AML-193 (cell line): ENCODE measurements at places on chromosomes 7 and 10.

GRCh38 chr10:10796774-10797415 is 220.8 kb upstream of the CELF2 start:
- no peak for DNase-seq

- DNase-seq, result no peak
These were observed 701.3 kb upstream of the KCND2 start for GRCh38 chr7:119571666-119572065.

DNA sequence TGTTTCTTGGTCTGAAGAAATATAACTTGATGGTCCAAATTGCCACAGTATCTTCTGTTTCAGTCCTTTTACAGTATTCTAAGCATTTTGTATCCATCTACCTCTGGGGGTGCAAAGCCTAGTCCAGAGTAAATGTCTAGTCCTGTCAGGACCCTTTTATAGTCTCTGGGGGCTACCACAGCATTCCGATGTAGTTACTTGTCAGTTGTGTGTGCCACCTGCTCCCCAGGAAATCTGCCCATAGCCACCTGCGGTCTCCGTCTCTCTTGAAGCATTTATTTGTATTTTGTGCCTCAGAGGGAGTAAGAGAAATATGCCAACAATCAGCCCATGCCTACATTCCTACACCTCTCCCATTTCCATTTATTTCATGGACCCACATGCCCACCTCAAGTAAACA is 12.8 kb downstream of the AGBL3 start:
- no peak for DNase-seq

- DNase-seq, result no peak
These were observed 208.9 kb downstream of the TAX1BP1 start for GRCh38 chr7:27948861-27949260.

- DNase-seq, result no peak
These were observed 47.3 kb upstream of the INSYN2A start for GRCh38 chr10:127243490-127244272.

DNA sequence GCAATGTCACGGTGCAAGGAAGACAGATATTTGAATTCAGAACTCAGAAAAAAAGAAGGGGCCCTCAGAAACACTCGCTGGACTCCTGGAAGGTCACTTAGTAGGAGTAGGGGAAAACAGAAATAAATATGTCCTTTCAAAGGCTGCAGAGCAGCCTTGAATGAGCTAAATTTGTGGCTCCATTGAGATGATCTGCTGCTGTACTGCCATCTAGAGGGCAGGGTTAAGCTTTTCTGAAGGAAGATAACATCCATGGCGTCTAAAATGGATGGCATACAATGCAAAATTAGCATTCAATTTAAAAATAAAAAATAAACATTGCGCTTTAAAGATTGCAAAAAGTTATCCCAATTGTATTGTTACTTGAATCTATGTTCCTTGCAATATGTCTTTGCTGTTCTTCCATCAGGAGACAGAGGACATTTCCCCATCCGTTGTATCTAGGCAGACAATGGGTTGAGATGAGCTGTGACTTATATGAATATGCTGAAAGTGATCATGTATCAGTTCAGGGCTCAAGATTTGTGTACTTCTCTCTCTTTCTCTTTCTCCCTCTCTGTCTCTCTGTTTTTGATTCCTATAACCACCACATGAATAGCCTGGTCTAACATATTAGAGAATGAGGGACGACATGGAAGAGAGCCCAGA is 642.2 kb downstream of the SH2D4B start:
- peak; percentile 24 for DNase-seq

DNA sequence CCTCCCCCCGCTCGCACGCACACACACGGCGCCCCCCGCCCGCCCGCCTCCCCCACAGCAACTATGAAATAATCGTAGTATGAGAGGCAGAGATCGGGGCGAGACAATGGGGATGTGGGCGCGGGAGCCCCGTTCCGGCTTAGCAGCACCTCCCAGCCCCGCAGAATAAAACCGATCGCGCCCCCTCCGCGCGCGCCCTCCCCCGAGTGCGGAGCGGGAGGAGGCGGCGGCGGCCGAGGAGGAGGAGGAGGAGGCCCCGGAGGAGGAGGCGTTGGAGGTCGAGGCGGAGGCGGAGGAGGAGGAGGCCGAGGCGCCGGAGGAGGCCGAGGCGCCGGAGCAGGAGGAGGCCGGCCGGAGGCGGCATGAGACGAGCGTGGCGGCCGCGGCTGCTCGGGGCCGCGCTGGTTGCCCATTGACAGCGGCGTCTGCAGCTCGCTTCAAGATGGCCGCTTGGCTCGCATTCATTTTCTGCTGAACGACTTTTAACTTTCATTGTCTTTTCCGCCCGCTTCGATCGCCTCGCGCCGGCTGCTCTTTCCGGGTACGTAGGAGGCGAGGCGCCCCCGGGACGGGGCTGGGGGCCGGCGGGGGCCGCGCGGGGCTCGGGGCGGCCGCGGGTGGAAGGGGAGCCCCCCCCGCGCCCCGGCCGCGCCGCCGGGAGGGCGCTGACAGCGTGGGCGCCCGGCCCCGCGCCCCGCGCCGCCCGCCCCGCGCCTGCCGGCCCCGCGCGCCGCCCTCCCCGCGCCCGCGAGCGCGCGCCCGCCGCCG is 441 bp downstream of the BMI1 start:
- no peak for DNase-seq

- DNase-seq, result no peak
These were observed 29.7 kb upstream of the GTF2I start for GRCh38 chr7:74627661-74628411.

DNA sequence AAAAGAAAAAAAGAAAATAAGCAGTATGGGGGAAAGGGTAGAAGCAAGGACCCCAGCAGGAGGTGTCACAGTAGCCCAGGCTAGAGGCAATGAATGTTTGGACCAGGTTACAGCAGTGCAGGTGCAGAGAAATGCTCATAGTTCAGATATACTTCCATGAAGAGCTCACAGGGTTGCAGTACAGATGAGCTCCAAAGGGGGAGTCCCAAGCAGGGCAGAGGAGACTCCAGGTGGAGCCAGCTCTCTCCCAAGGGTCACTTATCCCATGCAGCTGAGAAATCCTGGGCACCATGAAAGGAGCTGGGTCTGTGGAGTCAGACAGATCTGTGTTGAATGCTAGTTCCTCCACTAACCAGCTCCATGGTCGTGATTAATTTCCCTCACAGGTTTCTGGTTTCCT is 174.9 kb downstream of the C7orf25 start:
- no peak for DNase-seq

DNA sequence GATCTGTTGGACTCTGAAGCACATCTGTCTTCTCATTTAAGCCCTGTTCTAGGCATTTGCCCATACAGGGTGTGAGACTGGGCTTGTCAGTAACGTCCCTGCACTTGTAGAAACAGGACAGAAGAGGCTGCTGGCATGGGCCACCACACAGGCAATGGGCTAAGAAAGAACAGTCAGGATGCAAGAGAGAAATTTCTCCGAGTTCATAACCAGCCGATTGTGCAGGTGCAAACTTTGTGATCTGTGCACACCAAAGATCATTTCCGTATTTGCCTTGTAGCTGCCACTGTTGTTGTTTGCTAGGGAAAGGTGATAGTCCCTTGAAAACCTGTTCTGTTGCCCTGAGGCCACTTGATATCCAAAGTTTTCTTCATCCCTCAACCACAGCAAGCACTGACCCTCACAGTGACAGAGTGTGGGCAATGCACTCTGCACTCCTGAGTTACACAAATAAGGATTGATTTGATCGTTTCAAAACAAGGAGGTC is 20.3 kb downstream of the KLF6 start:
- DNase-seq, result no peak

- no peak for DNase-seq
These were observed 336.0 kb upstream of the PCDH15 start for GRCh38 chr10:55137063-55137462.

DNA sequence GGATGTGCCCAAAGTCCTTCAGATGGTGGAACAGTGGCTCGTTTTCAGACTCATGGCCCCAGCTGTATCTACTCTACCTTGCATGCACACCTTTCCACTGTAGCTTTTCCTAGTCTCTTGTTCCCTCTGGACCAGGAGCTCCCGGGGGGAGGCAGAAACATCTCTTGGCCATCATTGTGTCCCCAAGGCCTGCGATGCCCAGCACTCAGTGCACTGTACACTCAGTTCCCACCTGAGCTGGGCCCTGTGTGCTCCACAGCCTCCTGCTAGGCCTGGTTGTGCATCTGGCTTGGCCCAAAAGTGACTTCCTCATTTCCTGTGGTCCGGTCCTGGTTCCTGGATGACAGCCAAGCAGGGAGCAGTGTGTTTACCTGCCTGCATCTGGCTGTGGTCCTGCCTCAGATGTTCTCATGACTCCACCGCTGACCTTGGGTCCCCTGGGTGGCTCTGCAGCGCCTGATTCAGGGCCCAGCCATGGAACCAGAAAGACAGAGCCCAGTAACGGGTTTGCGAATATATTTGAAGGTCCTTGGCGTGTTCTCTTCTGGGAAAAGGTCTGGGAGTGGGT is 9.9 kb upstream of the DOCK1 start:
- no peak for DNase-seq

DNA sequence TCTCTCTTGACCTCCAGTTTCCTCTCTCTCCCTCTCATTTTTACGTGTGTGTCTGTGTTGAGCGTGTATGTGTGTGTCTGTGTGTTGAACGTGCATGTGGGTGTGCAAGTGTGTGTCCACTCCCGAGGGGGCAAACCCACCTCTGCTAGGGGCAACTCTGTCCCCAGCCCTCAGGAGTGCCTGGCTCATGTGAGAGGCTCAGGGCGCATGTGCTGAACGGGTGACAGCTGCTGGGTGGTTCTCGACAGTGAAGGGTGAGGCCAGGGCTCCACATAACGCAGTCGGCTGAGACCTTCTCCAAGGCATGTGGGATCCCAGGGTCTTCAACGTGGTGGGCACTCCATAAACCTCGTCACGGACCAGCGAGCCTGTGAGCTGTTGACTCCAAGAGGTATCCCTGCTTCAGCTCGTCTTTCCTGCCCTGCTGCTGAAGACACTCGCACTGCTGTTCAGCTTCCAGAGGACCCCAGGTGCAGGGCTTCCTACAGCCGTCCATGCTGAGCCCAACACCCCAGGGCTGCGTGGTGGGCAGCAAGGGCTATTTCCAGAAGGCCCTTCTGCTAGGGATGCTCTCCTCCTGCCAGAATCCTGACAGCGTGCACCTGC is 361.6 kb upstream of the SHH start:
- DNase-seq, result no peak

GRCh38 chr10:111821871-111822270 is 361.7 kb downstream of the GPAM start:
- DNase-seq, result no peak

DNA sequence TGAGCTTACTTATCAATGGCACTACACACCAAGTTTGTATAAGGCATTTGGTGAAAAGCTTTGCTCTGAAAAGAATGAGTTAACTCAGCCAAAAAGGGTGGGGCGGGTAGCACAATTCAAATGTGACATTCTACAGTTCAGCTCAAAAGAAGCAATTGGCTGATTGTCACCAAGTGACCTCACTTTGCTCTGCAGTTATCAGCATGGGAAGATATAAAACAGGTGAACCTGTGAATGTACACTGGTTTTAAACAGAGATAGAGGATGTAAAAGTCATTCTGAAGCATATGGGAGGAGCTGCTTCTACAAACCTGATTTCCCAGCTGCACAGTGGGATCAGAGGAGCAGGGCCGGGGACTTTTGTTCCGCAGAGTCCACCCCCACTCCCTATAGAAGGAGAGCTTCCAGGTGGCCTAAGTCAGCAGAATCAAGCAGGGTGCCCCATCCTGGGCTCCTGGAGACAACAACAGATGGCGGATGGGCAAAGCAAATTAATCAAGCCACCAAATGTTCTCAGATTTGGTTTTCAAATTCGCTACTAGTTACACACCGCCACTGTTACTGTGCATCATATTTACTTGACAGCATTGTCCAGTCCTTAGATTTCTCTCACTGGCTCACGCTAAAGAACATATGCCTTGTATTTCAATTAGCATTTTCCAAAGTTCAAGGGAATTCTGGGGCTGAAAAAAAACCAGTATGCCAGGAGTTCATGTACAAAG is 27.5 kb upstream of the NPVF start:
- DNase-seq, result no peak

- DNase-seq, result no peak
These were observed 103.7 kb upstream of the ANKRD1 start for GRCh38 chr10:91024541-91024940.

GRCh38 chr7:13257661-13258060 is 570.2 kb downstream of the ARL4A start:
- no peak for DNase-seq

GRCh38 chr10:64320448-64320847 is 799.2 kb downstream of the REEP3 start:
- DNase-seq, result no peak

DNA sequence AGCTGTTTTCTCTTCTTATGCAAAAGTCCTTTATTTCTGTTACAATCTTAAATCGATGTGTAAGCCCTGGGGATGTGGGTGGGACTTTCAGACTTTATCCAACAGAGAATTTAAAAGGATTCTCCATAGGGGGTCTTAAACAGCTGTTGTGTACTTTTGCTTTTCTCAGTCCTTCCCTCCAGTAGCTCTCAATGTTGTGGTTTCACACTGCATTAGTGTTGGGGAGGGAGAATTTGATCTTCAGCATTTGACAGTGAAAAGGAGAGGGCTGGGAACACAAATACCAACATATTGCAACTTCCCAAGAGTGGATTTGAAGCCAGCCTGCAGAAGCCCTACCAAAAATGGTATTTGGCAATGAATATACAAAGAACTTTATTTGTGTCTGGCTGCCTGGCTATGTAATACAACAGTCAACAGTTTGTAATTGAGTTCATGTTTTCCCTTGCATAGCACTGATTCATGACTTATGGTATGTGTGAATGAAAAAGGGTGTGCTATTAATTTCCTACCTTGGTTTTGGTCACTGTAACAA is 80.1 kb upstream of the CAPZA2 start:
- DNase-seq, result no peak

- no peak for DNase-seq
These were observed 84.2 kb upstream of the LRRN3 start for GRCh38 chr7:111006691-111007090.

DNA sequence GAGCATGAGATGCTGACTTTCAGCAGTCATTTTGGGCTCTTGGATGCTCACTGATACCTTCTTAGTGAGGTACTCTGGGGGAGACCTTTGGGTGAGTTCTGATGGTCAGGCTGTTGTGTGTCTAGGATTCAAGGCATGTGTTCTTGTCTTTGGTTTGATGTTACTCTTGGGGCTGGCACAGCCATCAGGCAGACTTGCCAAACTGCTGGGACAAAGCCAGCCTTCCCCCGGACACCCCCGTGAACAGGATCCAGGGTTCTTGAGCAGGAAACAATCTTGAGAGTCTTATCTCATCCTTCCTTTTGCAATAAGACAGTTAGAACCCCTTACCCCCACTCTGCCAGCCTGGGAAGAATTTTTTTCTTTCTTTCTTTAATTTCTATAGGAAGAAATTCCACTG is 42.2 kb downstream of the SUFU start:
- no peak for DNase-seq

DNA sequence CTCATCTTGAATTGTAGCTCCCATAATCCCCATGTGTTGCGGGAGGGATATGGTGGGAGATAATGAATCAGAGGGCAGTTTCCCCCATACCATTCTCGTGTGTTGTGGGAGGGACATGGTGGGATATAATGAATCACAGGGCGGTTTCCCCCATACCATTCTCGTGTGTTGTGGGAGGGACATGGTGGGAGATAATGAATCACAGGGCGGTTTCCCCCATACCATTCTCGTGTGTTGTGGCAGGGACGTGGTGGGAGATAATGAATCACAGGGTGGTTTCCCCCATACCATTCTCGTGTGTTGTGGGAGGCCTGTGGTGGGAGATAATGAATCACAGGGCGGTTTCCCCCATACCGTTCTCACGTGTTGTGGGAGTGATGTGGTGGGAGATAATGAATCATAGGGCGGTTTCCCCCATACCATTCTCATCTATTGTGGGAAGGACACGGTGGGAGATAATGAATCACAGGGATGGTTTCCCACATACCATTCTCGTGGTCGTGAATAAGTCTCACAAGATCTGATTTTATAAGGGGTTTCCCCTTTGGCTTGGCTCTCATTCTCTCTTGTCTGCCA is 271.0 kb downstream of the MAD1L1 start:
- DNase-seq, result no peak
